Vagina (tissue), 2 donors: ENCODE measurements at places on chromosomes 1 and 21.

DNA sequence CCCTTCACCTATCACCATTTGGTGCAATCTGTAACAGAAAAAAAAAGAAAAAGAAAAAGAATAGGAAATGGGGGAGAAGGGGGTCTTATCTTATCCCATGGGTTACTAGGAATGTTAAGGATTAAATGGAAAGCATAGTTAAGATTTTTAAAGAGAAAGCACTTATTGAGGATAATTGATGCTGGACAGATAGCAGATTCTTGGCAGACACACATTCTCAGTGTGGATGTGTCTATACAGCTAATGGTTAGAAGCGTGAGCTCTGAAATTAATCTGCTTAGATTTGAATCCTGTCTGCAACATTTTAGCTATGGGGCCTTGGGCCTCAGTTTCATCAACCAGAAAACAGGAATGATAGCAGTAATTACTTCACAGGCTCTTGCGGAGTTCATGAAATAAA, 67.1 kb downstream of the SSBP3 start:
- DNase-seq, result no peak

GRCh38 chr1:36599828-36600227, 117.1 kb upstream of the CSF3R start:
- no peak for DNase-seq

GRCh38 chr1:174931214-174931613, 68.5 kb upstream of the CACYBP start:
- DNase-seq, result no peak

DNA sequence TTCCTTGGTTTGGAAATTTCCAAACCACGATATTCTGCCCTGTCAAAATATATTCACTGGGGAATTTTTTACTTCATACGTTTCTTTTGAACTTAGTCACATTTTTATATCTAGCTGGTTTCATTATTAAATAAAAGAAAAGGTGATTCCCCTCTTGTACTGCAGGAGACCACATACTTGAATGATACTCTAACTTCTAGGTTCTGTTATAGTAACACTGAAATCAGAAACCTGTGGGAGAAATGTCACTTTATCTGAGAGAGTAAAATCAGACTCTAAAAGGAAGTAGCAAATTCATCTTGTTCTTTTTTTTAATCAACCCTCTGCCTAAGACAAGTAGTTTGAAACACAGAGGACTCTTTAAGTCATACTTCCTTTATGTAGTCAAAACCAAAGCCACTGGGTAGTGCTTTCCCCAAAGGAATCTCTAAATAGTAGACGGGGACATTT, 34.4 kb downstream of the MRPL39 start:
- DNase-seq, result no peak

- DNase-seq, result no peak
Measured at GRCh38 chr1:244209955-244210354, 158.9 kb downstream of the ZBTB18 start.

DNA sequence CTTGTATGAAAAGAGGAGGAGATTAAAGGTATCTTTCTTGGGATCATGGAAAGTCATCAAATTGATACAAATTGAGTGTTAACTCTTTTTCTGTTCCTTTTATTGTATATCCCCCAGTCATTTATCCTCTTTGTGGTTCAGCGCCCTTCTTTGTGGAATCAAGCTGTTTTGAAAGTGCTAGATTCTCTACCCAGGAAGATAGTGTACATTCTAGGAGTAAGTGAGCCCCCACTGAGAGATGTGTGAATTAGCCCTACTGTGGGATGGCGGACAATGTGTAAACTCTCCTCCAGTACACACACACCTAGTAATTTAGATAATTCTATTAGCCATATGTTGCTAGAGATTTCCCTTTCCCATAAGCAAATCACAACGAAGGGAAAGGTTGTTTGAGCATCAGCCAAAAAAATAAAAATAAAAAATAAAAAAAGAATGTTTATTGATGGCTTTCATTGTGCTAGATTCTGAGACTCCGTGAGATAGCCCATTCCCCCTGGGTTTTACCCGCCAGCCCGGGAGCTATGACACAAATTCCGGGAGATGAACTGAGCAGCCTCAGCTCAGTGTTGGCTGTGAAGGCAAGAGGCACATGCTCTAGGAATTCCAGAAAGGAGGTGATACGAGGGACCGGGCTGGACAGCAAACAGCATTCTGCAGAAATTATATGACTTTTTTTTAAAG, 378.4 kb upstream of the RUNX1 start:
- no peak for DNase-seq

DNA sequence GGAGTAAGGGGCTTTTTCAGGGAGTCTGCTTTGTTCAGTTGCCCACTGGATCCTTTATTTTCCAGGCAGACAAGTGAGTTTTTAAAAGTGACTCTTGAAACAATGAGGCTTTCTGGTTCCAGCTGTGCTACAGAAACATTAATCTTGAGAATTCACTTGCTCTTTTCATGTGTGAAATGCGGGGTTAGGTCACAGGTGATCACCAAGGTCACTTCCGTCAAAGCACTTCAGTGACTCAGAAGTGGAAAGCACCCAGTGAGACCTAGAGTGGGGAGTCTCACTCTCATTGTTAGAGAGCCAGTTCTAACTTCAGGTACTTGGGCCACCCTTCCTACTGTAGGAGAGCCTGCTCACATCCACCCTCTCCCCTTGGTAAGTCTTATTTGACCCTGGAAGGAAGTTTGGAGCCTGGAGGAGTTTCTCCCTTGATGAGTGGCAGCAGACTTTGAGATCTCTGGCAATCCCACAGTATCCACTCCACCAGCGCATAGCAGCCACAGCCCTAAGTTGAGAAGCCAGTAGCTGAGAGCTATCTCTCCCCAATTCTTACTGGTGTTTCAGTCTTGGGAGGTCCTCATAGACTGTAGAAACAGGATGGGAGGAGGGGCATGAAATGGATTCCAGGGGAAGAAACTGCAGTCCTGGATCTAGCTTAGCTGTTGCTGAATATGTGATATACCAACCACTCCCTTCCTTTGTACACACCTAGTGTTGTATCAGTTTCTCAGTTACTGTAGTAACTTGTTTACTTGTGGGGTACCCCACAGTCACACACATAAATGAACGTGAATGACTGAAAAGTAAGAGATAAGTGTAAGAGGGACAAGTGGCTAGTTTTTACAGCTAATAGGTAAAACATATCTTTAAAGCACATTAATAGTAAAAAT, 3.1 kb downstream of the TACSTD2 start:
- no peak for DNase-seq

DNA sequence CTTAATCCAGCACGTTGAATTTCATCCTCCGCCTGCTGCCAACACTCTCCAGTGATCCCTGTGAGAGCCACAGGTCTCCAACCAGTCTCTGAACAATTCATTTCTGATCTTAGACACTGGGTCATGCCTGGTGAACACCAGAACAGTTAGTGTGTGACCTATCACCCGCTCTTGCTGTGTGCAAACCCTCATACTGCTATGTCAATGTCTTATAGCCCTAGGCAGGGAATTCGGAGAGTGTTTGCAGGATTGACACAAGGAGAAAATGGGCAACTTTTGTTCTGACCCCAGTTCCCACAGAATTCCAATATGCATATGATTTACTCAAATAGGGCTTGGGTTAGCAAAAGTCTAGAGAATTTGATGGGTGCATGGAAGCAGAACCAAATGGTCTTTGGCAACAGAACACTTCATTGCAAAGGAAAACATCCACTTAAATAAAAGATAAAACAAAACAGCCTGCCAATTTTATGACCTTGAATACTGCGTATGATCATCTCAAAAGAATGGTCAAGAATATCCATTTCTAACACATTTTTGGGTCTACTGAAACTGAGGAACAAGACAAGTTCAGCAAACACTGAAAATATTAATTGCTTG, 23.0 kb upstream of the GUCA2B start:
- no peak for DNase-seq

DNA sequence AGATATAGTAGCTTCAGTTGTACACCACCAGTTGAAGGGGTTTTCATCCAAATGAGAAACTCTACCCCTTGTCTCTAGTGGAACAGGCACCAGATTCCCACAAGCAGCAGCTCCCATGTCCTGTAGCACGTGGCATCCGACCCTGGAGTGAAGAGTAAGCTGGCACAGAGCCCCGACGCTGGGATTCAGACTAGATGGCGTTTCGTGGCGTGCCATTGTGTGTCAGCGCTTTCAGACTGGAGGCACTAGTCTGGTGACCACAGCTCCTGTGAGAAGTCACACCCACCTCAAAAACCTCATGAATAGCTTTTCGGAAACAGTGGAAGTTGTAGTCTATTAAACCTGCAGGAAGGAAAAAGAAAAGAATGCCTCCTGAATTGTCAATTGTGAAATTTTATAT, 20.2 kb downstream of the RRAGC start:
- DNase-seq, result no peak
